H9 (cell line): ENCODE measurements at places on chromosomes 4 and X. TPM values are rescaled to one million over a fixed set of nuclear protein-coding genes. Genes with fewer than 3 reads are reported as not detected.

GRCh38 chr4:126533146-126533805 lies 1099.5 kb upstream of the INTU start:
- no peak overlapping the region for H3K4me3 ChIP-seq
- no peaks in the 10 kb centered on the region for H3K27me3 ChIP-seq
- no peaks in the 10 kb centered on the region for H3K4me1 ChIP-seq
- no peak for DNase-seq

SLC6A14 gene
- total RNA-seq, result not detected in 2 replicates

GRCh38 chr4:30753316-30753715 lies 33.1 kb downstream of the PCDH7 start:
- H3K4me1 ChIP-seq, result no peaks in the 10 kb centered on the region
- no peak overlapping the region for H3K4me3 ChIP-seq
- H3K27ac ChIP-seq, result no peak overlapping the region

DCX gene
- total RNA-seq, result 1.3 and 2.0 TPM in 2 replicates
